NT2/D1 (cell line): ENCODE measurements at places on chromosomes 4 and X.

GRCh38 chr4:73684097-73684496 is 56.3 kb upstream of the CXCL8 start:
- DNase-seq: no peak

GRCh38 chr4:163591614-163592020 is 97.1 kb downstream of the TMA16 start:
- DNase-seq: no peak

GRCh38 chrX:52118262-52118661 is 49.3 kb upstream of the MAGED4B start:
- DNase-seq: no peak

DNA sequence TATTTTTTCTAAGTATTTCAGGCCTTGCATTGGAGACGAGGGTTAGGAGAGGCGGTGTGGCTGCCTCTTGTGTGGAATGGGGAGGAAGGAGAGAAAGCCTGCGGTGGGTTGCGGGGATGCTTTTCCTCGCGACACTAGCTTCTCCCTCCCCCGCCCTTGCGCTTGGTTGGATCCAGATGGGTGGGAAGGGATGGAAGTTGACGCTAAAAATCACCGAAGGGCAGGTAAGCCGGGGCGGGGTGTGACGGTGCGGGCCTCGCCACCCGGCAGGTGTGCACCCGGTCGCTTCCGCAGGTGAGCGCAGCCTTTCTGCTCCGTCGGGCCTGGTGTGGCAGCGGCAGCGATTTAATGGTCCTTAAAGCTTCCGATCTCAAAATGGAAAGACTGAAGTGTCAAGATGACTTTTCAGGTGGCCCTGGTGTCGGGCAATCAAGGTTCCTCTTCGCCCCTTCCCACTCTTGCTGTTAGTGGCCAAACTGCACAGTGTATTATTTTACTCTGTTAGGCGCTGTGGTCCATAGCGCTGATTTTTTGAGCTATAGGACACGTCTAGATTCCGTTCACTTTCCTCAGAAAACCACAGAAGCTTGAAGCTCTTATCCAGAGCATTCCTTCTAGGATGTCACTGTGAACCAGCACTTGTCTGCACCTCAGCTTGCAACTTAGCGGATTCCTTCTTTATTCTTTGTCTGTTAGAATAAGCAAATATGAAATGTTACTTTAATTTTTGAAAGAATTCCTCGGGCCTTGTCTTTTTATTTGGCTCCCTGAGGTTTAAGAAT is 765 bp downstream of the ENOPH1 start:
- no peak for DNase-seq

DNA sequence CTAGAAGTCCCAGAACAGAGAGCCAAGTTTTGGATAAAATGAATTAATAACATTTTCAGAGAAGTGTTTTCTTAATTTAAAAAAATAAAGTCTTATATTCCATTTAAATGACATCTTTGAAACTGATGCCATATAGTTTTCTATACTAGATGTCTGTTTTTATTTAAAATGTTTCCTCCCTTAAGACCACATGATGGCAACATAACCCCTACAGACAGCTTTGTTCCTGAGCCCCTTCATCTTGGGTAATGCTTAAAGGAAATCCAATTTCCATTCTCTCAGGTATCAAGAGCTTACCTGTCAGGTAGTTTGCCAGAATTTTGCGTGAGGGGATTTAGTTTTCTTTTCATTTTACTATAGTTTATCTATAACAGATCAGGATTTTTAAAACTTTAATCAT is 181.4 kb upstream of the UGT8 start:
- no peak for DNase-seq

DNA sequence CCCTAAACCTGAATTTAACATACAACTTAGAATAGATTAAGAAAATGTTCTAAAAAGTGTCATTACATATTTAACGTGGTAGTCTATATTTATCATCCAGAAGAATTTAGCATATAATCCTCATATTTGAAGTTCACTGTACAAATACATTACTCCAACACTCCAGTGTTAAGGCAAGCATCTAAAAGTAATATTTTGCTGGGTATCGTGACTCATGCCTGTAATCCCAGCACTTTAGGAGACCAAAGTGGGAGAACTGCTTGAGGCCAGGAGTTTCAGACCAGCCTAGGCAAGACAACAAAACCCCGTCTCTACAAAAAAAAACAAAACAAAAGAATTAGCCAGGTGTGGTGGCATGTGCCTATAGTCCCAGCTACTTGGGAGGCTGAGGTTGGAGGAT is 24.8 kb downstream of the LRBA start:
- no peak for DNase-seq

GRCh38 chrX:81377329-81377728 is 175.4 kb downstream of the SH3BGRL start:
- DNase-seq: peak; percentile 11

DNA sequence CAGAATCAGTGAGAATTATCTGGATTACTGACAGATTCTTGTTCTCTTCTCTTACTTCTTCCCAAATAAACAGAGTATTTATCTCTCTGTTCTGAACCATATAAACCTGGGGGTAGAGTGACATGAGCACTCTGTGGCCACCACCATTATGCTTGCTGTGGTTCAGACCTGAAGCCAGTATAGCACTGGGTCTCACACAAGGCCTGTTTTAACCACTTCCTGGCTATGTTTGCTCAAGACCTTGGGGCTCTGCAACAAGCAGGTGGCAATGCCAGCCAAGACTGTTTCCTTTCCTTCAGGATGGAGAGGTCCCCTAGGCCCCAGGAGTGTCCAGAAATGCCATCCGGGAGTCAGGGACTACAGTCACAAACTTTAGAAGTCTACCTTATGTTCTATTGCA is 21.7 kb upstream of the HEPH start:
- no peak for DNase-seq

- DNase-seq: no peak
Measured at GRCh38 chr4:754221-755120, 48.8 kb downstream of the PCGF3 start.

- DNase-seq: no peak
Measured at GRCh38 chr4:8079031-8079885, 79.4 kb downstream of the ABLIM2 start.

DNA sequence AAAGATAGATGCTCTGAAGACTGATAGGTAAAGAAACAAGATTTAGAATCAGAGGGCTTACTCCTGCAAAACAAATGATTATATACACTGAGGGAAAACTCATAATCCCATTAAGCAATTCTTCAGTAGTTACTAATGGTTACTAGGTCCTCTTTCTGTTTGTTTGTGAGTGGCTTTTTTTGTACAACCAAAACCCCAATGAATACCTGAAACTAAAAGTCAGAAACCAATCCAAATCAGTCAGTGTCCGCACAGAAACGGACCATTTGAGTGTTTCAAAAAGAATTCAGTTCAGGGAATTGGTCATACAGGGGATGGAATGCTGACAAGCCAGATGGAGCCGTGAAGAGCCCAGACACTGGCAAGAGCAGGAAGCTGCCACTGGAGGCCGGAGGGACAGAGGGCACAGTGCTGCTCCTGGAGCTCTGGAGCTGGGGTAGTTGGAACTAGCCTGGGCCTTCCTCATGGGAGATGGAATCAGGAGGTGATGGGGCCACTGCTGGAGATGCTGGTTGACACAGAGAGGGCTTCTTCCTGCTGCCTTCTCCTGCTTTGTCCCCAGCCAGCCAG is 31.9 kb downstream of the SETD7 start:
- no peak for DNase-seq

DNA sequence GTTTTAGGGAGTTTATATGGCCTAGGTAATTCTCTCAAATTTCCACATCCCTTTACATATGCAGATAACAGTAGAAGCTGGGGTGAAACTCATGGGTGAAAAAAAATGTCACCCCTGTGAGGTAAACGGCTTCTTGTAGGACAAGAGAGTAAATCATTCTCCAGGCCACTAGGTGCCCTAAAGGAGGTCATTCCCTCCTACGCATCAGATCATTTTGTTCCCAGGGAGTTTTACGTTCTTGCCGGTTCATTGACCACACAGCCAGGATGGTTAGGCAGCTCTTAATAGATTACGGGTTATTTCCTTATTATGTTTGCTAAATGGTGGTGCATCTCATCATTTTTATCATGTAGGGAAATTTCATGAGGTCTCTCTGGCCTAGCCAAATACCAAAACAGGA is 225.8 kb upstream of the NOCT start:
- DNase-seq: no peak

GRCh38 chr4:85486425-85487086 is 11.6 kb downstream of the ARHGAP24 start:
- DNase-seq: no peak

- no peak for DNase-seq
Measured at GRCh38 chr4:48109413-48110263, 24.4 kb downstream of the TXK start.

GRCh38 chr4:2364654-2365053 is 53.8 kb downstream of the ZFYVE28 start:
- DNase-seq: no peak

DNA sequence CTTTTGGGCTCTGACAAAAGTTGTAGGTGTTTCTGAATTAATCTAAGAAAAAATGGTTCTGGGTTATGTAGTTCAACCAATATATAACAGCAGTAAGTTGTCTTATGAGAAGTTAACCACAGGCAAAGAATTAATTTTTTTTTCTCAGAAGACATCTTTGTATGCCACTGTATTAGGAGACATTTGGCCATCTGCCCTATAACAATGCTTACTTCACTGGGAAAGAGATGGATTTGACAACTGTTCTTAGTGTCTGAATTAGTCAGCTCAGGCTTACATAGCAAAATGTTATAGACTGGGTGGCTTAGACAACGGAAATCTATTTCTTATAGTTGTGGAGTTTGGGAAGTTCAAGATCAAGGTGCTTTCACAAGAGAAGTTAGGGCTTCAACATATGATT is 508.1 kb downstream of the STIM2 start:
- DNase-seq: no peak

- no peak for DNase-seq
Measured at GRCh38 chr4:7907142-7907541, 32.5 kb downstream of the AFAP1 start.

DNA sequence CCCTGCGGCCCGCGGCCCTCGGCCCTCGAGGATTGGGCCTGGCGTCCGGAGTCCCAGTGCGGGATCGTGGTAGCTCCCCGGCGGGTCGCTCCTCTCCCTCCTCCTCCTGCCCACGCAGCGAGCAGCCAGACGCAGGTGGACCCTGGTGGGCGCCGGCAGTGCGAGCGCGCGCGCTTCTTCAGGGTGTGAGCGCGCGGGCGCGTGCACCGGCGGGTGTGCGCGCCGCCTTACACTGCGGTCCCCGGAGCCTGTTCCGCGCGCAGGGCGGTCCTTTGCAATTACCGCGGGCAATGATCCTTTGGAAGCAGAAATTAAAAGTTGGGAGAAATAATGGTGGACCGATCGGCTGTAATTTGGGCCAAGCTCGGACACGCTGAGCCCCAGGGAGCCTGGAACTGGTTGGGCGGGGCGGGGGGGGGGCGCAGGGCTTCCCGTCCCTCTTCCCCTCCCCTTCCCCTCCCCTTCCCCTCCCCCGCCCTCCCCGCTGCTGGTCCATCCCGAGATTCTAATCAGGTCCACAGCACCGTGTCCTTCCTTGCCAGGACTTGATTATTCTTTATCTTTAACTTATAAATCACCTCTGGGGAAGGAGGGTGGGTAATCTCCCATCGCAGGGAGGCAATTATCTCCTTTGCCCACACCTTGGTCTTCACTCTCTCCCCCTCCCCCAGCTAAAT is 1.6 kb upstream of the NKX1-1 start:
- DNase-seq: no peak

- DNase-seq: no peak
Measured at GRCh38 chr4:581753-582361, 5.8 kb upstream of the TMEM271 start.

DNA sequence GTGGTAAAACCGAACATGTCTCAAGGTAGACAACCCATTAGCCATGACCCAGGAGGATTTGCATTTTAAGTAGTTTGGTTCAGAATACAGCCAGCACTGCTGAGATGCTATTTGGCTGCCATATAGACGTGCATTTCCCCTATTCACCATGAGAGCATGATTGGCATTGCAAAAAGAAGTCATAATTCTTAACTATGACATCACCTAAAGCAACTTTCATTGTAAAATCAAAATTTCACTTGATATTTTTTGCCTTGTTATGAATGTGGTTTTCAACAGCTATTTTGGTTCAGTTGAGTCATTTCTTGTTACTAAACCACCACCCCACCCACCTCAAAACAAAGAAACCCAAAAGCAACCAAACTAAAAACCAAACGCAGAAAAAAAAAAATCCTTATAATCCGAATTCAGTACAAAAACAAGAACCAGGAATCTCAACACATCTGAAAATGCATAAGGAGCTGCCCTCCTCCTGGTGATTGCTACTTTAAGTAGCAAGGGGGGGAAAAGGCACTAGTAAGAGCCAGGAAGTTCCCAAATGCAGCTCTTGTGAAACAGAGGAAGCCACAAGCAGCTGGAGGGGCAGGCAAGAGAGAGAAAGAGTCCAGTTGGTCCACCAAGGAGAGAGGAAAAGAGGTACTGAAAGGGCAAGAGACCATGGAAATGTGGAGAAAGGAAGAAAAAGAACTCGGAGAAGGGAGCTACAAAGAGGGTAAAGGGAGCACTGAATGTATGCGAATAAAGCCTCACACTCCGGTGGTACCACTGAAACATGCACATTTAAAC is 3.1 kb downstream of the SLITRK4 start:
- no peak for DNase-seq

DNA sequence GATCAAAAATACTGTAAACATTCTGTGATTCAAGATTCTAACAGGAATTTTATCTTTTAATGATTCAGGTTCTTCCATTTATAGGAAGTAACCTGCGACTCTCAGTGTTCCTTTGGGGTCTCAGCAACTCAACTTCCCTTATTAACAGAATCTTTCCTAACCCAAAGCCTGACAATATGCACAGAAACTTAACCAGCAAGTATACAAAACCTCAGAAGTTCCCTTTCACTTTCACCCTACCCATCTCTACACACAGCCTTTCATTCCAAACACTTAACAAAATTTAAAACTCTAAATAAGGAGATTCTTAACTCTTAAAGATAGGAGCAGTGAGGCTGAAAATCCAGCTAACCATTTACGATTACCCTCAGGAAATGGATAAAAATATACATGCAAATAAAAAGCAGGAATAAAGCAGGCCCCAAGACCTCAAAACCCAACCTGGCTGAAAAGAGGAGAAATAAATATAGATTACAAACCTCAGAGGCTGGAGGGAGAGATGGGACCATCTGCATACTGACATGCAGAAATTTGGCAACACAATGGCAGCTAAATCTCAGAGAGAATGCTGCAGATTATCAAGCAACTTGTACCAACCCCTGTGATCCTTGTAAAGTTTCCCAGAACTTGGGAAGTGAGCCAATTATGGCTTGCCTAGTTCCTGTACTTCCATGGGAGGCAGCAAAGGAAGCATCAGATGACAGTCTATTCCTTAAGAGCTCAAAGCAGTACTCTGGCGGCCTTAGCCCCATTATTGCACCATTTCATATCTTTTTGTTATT is 101.0 kb downstream of the ATP11C start:
- peak; percentile 47 for DNase-seq

- DNase-seq: no peak
Measured at GRCh38 chr4:135316266-135316779, 1114.7 kb upstream of the PABPC4L start.

GRCh38 chr4:38149997-38150671 is 189.9 kb downstream of the PTTG2 start:
- DNase-seq: no peak

GRCh38 chr4:116705466-116705865 is 379.9 kb downstream of the TRAM1L1 start:
- DNase-seq: no peak
